ENCODE measurements at places on chromosomes 16 and 17.

DNA sequence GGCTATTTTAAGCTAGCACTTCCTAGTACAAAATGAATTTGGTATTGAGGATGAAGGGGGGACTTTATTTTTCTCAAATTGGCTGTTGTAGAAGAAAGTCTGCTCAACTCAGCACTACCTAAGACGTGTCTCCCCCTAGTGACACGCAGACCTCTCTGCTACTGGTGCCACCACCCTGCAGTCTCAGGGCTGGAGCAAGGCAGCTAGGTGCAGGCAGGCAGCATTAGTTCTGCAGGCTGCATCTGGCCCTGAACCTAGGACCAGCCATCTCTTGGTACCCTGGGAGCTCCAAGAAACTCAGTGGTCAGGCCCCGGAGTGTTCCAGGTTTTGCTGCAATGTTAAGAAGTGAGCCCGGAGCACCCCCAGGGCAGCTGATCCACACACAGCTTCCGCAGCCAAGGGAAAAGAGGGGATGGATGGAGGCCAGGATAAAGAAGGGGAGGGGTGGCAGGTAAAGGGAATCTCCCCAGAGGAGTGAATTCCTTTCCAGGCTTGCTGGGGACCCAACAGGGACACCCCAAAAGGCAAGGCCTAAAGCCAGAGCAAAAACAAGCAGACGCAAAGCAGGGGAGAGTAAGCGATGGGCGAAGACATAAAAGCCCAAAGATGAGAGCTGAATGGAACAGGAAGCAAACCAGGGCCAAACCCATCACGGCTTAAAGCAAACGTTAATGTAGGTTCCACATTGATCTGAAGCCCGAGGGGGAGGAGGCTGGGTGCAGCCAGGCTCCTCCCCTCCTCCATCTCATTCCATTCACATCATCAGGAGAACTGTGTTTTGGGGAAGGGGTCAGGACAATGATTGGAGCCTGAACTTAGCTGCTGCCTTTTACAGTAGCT is 200.5 kb downstream of the ZFHX3 start:
- DNase-seq: peak; percentile 61

- no peak for DNase-seq
Observed at GRCh38 chr17:55230716-55231115, 34.0 kb upstream of the HLF start.

- no peak for DNase-seq
Observed at GRCh38 chr17:75856062-75856756, 1.1 kb upstream of the WBP2 start.

DNA sequence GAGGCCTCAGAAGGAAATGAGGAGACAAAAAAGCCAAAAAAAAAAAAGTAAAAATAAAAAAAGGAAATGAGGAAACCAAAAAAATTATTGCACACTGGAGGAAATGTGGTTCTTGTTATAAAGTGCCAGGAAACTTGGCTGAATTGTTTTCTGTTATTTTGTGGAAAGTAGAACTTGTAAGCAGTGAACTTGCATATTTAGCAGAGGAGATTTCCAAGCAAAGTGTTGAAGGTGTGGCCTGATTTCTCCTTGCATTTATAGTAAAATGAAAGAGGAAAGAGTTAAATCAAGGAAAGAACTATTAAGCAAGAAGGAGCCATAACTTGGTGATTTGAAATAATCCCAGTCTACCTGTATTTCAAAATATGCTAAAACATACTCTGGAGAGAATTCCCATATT is 34.1 kb upstream of the CPPED1 start:
- DNase-seq: no peak

GRCh38 chr17:65560628-65561451 is 608 bp downstream of the AXIN2 start:
- peak; percentile 88 for DNase-seq

- no peak for DNase-seq
Observed at GRCh38 chr16:68297908-68298307, 12.8 kb downstream of the SLC7A6OS start.

DNA sequence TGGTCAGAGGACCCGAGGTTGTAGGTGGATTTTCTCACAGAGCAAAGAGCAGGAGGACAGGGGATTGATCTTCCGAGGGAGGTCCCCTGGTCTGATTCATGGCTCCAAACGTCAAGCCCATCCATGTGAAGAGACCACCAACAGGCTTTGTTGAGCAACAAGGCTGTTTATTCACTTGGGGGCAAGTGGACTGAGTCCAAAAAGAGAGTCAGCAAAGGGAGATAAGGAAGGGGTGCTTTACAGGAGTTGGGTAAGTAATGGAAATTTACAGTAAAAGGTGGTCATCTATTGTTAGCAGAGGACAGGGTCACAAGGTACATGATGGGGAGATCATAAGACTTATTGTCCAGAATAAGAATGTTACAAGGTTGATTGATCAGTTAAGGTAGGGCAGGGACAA is 2285.8 kb downstream of the TP53TG3F start:
- DNase-seq: no peak
